ENCODE measurements at places on chromosomes 6 and 20.

- DNase-seq, result no peak
Observed at GRCh38 chr20:46945465-46945864, 50.8 kb downstream of the EYA2 start.

DNA sequence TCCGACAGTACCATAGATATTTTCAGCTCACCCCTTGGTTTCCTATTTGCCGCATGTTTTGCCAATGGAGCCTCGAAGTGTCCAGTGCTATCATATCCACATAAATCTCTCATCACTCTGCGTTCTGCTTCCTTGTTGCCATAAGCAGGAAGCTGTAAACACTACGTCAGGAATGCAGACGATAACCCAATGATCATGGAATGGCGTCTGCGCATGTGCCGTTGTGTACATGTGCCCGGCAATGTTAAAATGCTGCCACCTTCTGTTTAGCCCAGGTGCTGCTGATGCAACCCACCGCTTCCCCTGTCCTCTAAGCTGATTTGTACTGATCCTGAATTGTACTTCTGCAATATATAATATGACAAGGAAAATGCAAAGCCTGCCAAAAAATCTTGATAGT, 607.5 kb downstream of the HDGFL1 start:
- DNase-seq, result no peak

- no peak for DNase-seq
Observed at GRCh38 chr20:47354714-47355488, 1.6 kb downstream of the ZMYND8 start.

DNA sequence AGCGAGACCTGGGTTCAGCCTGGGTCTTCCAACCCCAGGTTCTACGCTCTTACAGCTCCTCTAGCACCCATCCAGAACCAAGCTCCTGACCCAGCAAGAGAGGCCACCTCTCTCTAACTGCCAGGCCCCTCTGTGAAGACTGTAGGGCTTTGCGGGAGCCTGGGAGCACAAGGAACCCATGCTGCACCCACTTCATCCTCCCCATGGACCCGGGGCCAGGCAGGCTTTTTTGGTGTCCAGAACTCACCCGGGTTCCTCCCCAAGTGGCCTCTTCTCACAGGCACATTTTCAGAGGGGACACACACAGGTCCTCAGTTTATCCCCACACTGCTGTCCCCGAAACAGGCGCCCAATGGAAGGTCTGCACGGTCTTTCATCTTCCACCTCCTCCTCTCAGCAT, 145.9 kb downstream of the SYNDIG1 start:
- DNase-seq, result no peak

GRCh38 chr6:16419636-16420336, 181.4 kb downstream of the GMPR start:
- no peak for DNase-seq

DNA sequence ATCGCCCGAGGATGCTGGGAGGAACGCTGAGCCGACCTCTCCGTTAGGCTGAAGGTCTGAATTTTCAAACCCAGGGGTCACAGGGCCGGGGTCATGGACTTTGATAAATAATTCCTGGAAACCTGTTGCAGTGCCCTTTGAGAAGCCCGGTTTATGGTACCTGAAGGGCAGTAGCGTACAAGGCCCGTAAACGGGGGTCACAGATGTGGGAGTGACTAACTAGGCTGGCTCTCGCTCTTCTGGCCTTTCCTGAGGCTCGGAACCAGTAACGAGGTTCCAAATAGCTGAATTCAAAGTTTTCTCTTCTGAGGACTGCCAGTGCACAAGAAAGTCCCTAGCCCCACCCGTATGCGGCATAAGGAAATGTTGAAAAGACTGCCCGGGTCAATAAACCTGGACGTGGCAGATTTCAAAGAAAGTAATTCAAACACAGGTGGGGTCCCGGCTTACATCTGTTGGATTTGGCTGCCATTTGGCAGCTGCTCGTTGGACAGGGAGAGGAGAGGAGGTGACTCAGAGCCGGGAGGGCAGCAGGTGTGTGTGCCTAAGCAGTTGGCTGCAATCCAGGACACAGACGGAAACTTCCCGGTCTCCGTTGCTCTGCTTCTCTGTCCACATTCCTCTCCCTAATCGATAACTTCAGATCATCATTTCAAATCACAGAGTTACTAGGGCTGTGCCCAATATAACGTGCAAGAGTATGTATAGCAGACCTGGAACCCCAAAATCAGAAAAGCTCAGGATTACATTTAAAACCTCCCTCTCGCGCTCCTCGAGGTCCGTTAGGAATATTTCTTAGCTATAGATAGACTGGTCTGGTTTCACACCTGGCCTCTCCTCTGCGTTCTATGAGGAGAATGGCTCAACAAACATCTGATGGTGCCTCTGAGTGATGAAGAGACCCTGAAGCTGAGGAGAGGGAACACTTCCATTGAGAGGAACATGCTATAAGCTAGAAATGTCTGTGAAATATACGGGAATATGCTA, 765 bp upstream of the GMDS start:
- no peak for DNase-seq

- DNase-seq, result no peak
Observed at GRCh38 chr6:143504369-143504768, 7.2 kb downstream of the FUCA2 start.

GRCh38 chr20:63497946-63498935, 642 bp downstream of the EEF1A2 start:
- DNase-seq, result no peak

DNA sequence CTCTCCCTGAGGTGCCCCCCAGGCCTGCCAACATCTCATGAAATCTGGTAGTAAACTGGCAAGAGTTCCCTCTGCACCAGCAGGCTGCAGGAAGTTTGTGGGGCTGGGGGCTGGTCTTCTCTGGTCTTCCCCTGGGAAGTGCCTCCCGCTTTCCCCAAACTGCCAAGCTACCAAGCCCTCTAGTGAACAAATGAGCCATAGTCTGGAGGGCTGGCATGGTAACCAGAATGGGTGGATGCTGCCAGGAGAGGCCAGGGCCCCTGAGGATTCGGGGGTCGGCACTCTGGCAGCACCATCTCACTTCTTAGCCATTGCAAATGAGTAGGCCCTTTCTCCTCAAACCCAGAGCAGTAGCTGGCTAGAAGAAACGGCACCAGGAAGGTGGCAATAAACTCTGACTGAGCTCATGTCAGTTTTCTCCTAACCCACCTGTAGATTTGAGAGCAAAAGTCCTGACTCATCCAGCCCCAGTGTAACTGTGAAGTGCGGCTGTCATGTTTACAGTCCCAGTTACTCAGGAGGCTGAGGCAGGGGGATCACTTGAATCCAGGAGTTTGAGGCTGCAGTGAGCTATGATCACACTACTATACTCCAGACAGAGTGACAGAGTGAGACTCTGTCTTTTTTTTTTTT, 35.9 kb downstream of the ZC3H12D start:
- no peak for DNase-seq

DNA sequence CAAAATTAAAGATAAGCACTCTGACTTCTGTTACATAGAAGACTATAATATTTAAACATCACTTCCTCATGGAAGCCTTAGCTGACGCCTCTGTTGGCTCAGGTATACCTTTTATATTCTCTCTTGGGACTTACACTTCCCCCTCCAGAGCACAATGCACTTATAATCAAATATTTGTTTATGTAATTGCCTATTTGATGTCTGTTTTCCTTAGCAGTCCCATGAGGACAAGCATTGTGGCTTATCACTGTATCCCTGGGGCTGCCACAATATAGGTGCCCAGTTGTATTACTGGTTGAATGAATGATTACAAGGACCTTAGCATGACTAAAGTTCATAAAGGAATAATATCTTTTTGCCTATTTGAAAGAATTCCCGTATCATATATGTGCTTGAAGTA, 186.7 kb upstream of the VGLL2 start:
- no peak for DNase-seq

GRCh38 chr6:1756472-1757129, 146.9 kb downstream of the FOXC1 start:
- no peak for DNase-seq

- DNase-seq, result no peak
Observed at GRCh38 chr6:139686308-139686707, 311.9 kb upstream of the CITED2 start.
